M059J (cell line): ENCODE measurements at places on chromosomes 7 and 10. TPM values are rescaled to one million over a fixed set of nuclear protein-coding genes. Genes with fewer than 3 reads are reported as not detected.

The TLX1 gene
- total RNA-seq: not detected in 2 replicates

The FXYD4 gene
- total RNA-seq: not detected in 2 replicates

DNA sequence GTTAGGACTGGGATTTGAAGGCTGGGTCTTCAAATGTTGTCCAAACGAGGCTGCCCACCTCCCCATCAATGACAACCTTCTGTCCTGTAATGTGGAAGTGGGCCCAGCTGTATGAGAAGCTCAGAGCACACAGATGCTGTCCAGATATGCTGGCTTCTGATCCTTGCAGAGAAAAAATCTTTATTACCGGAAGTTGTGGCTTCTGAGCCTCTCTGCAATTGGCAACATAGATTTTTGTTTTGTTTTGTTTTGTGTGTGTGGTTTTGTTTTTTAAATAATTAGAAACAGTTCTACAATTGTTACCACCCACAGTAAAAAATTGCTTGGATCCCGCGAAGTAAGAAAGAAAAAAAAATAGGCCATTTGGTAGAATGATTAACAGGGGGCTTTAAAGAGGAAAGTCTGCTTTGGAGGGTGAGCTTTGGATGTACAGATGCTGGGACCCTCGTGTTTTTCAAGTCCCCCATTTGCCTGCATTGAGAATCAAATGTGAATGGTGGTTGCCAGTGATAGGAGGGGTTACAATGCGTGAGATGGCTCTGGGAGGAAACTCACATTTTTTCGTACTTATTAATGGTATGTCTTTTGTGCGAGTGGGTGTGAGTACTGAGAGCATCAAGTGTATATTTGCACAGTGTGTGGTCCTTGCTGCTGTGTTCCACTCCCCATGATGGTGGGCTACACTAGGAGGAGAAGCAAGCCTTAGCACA lies 153.2 kb downstream of the TCF7L2 start:
- peak; percentile 55 for DNase-seq

DNA sequence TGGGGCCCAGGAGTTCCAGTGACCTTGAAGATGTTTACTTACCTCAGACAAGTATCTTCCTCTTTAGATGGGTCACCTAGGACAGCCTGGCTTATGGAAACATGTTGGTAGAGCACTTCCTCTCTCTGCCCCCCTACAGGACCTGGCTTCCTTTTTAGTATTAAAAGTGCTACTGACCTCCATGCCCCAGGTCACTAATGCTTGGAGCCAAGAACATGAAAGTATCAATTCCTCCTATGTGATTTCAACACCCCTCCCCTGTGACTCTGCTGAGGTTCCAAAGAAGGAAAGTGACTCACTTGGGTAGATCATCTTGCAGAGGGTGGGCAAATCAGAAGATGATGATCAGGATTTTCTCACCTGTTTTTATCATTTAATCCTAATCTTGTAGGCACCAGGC lies 125.3 kb upstream of the CCDC6 start:
- no peak for DNase-seq

DNA sequence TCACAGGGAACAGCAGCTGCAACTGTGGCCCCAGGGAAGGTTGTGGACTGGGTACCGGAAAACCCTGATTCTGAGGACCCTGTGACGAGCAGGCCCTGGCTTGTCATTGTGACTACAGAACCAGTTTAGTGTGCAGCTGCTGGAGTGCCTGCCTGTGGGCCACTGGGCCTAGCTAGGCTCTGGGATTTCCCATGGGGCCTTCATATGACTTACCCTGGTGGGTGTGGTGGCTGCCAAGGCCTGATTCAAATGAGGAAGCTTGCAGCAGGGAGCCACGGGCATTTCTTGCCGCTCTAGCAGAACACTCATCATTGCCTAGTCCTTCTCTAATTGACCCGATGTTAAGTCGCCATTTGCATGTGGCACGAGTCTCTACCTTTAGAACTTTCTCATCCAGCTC lies 14.7 kb upstream of the CAMK2G start:
- peak; percentile 92 for DNase-seq

- no peak for DNase-seq
Observed at GRCh38 chr7:142739923-142740492, 9.3 kb upstream of the PRSS1 start.

DNA sequence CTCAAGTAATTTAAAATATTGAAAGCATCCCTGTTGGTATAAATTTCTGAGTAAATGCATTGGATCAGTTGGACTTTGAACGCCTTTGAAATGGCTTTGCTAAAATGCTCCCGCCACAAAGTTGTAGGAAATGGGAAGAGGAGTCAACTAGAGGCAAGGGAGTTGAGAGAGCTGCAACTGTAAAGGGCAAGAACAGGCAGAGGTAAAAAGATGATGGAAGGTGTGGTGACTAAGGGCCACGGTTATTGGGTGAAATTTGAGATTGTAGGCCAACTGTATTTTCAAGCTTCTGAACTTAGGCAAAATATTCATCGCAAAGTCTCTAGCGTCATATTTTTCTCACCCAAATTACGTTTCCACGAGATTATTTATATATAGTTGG lies 595 bp upstream of the SUMF2 start:
- no peak for DNase-seq

- no peak for DNase-seq
Observed at GRCh38 chr10:47140761-47141348, 159.1 kb upstream of the GDF10 start.

DNA sequence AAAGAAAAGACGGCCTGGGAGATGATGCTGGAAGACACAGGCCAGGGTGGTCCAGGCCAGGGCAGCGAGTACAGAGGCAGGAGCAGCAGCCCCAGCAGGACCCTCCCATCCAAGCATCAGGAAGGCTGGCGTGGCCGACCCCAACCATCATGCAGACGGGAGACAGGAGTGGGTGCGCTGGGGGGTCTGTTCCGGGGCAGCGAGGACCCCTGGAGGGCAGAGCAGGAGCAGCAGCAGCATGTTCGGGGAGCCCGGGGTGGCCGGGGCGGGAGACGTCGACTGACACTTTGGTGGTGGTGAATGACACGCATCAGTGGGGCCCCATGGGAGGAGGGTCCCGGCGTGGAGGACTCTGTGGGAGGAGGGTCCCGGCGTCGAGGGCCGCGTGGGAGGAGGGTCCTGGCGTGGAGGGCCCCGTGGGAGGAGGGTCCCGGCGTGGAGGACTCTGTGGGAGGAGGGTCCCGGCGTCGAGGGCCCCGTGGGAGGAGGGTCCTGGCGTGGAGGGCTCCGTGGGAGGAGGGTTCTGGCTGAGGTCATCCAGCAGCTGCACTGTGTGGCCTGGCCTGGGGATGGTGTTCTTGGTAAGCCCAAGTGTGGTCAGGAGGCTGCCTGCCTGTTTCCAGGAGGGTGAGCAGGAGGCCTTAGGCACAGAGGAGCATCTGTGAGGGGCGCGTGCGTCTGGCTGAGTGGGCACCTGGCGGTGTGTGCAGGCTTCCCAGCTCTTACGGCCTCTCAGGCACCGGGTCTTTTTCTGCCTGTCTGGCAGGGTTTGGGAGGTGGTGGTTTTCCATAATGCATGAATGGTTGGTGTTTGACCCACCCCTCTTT lies 38.9 kb downstream of the FAM20C start:
- no peak for DNase-seq

DNA sequence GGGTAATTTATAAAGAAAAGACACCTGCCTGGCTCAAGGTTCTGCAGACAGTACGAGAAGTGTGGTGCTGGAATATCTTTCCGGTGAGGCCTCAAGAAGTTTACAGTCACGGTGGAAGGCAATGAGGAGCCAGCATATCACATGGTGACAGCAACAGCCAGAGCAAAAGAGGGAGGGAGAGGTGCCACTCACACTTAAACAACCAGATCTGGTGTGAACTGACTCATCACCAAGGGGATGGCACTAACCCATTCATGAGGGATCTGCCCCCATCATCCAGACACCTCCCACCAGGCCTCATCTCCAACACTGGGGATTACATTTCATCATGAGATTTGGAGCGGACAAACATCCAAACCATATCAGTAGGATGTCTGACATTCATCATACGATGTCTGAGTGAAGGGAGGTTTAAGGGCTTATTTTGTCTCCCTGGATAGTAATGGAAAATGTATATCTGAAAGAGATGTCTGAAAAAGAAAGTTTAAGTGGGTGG lies 23.5 kb upstream of the KBTBD2 start:
- no peak for DNase-seq

The DYNC1I1 gene
- 2.4 and 4.4 TPM in 2 replicates for total RNA-seq

DNA sequence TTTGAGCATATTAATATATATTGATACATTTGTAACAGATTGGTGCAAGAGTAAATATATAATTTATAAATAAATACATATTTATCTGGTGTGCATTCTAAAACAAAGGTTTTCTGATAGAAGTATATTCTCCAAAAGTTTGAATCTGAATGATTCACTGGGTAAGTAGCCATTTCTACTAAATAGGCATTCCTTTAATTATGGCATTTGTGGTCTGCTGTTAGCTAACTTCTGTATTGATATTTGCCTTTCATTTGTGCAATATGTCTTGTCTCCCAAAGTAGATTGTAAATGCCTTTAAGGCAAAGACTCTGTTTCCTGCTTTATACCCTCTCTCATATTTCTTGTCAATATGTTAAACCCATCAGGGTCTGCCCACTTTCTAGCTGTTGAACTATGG lies 11.1 kb upstream of the ARID5B start:
- no peak for DNase-seq

DNA sequence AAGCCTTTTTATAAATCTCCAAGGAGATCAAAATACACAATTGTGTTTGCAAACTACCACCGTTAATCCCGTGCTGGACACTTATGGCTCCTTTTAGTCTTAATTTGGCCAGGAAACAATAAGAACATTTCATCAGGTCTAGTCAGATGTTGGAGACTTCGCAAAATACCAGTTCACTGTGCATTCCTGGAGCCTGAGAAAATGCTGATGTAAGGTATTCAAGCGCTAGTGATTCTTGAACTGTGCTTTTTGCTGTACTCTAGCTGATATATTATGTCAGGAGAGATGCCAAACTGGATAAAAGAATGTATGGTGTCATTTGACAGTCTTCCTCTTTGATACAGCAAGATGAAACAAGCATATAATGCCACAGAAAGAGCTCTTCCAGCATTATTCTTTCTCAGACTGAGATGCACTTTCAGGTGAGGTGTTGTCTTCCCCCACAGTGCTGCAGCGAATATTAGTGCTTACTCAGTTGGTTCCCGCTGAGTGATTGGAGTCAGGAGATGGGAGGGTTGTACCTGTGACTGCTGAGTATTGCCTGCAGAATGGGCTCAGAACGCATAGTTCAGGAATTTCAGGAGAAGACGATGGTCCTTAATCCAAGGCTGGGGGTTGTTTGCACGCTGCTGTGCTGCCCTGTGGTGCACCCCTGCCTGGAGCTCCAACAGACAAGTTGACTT lies 59.2 kb downstream of the OGDH start:
- peak; percentile 27 for DNase-seq

The CHRM2 gene
- total RNA-seq: 1.1 and 2.8 TPM in 2 replicates

- DNase-seq: peak; percentile 38
Observed at GRCh38 chr7:69683002-69683401, 84.7 kb downstream of the AUTS2 start.

The DKK1 gene
- total RNA-seq: 355 and 363 TPM in 2 replicates

The TMEM139 gene
- total RNA-seq: 0.07 TPM in 1 of 2 replicates, not detected in the other

DNA sequence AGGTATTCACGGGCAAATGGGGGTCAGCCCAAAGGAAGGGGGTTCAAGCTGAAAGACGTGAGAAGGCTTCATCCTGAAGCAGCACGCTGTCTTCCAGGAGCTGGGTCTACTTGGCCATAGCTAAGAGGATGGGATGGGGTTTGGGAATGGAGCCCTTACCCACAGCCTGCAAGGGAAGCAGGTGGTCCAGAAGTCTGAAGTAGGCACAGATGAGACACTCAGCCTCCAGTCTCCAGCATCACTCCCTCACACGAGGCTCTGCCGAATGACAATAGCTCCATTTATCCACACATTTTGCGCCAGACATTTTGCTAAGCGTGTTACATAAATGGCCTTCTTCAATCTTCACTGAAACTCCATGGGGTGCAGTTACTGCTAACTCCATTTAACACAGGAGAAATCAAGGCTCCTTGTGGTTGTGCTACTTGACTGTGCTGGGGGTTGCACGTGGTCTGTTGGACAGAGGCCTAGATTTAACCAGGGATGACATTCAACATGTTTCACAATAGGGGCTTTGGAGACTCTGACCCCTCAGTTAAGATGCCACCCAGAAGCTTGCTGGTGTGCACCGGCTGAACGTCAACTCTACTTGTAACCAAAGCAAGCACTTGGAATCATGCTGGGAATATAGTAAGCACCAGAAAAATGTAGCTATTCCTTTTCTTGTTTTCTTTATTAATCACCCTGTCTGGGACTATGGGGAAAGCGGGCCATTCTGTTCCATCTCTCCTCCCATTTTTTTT lies 85.3 kb downstream of the FAM241B start:
- no peak for DNase-seq

DNA sequence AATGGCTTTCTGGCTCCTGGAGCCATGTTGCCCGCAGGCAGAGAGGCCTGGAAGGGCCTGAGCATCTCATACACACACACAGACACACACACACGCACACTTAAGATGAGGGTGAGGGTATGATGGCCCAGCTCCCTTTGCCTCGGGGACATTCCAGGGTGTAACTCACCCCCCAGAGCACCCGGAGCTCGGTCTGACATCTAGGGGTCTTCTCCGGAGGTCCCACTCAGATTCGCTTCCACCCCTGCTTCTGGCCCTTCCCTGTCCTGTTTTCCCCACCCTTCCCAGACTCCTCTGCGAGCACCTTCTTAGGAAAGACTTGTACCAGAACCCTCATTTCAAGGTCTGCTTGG lies 304.4 kb downstream of the GRID1 start:
- no peak for DNase-seq

The MBL2 gene
- total RNA-seq: 0.02 TPM in 1 of 2 replicates, not detected in the other

GRCh38 chr10:110355141-110355831 lies 50.6 kb upstream of the SMNDC1 start:
- no peak for DNase-seq

The MUC12 gene
- 1.4 and 4.5 TPM in 2 replicates for total RNA-seq

The ST8SIA6 gene
- 0.10 TPM in 1 of 2 replicates, not detected in the other for total RNA-seq

DNA sequence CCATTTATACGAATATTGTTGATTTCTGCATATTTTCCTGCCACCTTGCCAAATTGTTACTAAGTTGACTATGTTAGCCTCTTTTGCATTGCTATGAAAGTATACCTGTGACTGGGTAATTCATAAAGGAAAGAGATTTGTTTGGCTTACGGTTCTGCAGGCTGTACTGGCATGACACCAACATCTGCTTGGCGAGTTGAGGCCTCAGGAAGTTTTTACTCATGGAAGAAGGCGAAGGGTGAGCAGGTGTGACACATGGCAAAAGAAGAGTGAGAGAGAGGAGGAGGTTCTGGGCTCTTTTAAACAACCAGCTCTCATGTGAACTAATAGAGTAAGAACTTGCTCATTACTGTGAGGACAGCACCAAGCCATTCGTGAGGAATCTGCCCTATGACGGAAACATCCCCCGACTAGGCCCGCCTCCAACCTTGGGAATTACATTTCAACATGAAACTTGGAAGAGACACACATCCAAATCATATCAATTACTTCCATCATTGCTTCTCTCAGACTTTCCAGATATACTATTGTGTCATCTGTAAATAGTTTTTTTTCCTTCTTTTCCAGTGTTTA lies 8.4 kb downstream of the RALA start:
- no peak for DNase-seq

- no peak for DNase-seq
Observed at GRCh38 chr7:4939971-4940728, 18.8 kb downstream of the MMD2 start.

GRCh38 chr7:50281680-50282445 lies 22.7 kb upstream of the IKZF1 start:
- DNase-seq: no peak

The ADCYAP1R1 gene
- not detected in 2 replicates for total RNA-seq
